ENCODE measurements at places on chromosomes 6 and 20.

- DNase-seq, result no peak
Measured at GRCh38 chr20:62515280-62515679, 39.5 kb upstream of the GATA5 start.

- no peak for DNase-seq
Measured at GRCh38 chr6:170376386-170377043, 70.0 kb downstream of the FAM120B start.

- DNase-seq, result no peak
Measured at GRCh38 chr20:55174172-55174571, 698.8 kb downstream of the DOK5 start.

- no peak for DNase-seq
Measured at GRCh38 chr6:25829375-25829774, 2.5 kb downstream of the SLC17A1 start.

DNA sequence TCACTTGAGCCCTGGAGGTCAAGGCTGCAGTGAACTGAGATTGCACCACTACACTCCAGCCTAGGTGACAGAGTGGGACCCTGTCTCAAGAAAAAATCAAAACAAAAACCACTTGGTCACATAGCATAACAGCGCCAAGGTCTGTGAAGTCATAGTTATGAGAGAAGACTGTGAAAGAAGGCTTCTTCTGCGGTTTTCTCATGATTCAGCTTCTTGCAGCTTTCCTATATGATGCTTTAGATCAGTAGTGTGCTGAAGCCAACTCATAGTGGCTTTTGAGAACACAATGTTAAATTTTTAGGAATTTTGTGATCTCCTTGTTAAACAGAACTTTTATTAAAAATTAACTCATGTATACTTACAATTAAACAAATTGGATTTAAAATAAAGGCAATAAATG, 136.2 kb upstream of the GLP1R start:
- no peak for DNase-seq

- no peak for DNase-seq
Measured at GRCh38 chr6:24752503-24752902, 22.2 kb upstream of the GMNN start.

GRCh38 chr6:91299544-91300491, 712.9 kb upstream of the MAP3K7 start:
- DNase-seq, result no peak

- no peak for DNase-seq
Measured at GRCh38 chr20:41650231-41650948, 32.2 kb upstream of the CHD6 start.

- DNase-seq, result no peak
Measured at GRCh38 chr6:106688177-106688951, 59.0 kb downstream of the QRSL1 start.

DNA sequence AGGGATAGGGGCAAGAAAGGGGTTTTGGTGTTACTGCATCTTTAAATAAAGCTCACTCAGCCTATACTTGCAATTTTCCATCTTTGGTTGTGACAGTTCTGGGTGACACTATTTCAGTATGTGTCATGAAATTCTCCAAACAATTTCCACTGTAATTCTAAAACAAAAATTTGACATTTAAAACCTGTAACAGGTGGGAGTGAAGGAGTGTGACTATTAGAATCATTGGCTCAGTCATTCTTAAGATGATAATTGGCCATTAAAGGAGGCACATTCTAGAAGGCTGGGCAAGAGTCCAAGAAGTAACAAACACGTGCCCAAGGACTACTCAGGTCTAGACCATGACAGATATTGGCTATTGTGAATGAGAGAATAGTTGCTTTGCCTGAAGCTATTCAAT, 153.3 kb upstream of the ARG1 start:
- DNase-seq, result no peak

DNA sequence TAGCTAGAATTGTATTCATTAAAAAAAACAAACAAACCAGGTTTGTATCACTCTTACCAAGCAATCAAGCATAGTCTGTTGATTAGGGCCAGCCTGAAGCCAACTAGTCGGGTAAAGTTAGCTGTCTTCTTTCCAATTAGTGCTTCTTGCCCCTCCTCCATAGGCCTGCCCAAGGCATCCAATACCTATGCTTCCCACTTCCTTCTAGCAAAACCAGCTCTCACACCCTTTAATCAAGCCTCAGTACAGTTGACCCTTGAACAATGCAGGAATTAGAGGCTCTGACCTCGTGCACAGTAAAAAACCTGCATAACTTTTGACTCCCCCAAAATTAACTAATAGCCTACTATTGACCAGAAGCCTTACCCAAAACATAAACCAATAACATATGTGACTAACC, 119.1 kb upstream of the DTNBP1 start:
- DNase-seq, result no peak

DNA sequence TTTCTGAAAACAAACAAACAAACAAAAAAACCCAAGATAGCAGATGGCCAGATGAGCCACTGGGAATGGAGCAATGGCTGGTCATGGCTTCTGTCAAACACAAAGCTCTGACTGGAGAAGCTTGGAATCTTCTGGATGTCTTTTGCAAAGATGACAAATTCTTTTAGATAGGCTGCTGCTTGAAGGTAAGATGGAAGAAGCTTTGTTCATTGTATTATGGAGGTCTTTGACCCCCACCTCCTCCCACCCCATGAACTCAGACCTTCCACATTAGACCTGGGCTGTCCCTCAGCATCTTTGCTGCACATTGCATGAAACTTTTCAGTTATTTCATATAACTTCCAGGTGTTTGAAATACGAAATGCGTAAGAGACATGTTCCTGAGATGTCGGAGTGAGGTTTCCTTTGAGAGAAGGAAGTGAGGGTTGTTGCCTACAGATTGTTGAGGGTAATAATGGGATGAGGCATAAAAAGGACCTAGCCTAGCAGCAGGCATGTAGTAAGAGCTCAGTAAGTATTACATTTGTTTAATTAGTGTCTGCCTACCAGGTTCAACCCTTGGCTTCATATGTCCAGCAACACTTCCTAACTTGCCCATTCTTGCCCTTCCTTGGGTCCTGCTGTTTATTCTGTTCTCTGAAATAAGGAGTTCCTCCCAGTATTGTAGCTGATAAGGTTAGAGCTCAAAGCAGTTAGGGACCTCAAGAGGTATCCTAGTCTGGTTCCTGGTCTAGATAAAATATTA, 51.4 kb upstream of the IER3 start:
- DNase-seq, result no peak

DNA sequence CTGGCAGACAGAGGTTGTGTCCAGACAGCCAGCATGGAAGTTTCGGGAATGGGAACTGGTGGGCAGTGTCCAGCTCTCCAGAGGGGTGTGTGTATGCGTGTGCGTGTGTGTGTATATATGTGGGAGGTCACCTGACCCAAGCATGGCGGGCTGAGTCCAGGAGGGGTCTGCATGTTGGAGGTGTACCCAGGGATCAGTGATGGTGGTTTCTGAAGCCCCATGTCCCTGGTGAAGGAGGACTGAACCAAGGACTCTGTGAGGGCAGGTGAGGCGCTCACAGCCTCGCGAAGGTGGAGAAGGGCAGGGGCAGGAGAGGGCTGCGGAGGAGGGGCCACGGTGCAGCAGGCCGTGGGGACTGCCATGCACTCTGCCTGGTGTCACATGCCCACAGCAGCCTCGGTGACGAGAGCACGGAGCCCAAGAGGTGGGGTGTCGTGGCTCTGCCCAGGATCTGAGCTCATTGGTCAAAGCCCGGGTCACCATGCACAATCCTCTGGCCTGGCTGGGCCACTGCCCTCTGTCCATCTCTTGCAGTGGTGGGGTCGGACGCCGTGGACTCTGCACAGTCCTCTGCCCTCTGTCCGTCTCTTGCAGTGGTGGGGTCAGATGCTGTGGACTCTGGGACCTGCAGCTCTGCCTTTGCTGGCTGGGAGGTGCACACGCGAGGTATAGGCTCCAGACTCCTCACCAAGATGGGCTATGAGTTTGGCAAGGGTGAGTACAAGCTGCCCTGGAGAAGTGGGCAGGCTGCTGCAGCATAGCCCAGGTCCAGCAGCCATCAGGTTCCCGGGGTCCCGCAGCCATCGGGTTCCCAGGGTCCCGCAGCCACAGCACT, 2.1 kb upstream of the LIME1 start:
- DNase-seq, result no peak

GRCh38 chr6:150541576-150541975, 58.1 kb upstream of the PLEKHG1 start:
- DNase-seq, result no peak

GRCh38 chr6:146901940-146902816, 302.0 kb upstream of the STXBP5 start:
- no peak for DNase-seq

- DNase-seq, result no peak
Measured at GRCh38 chr6:150937132-150937906, 71.8 kb downstream of the MTHFD1L start.

- no peak for DNase-seq
Measured at GRCh38 chr6:156175971-156176421, 601.2 kb upstream of the ARID1B start.

- no peak for DNase-seq
Measured at GRCh38 chr6:85431271-85431670, 18.6 kb upstream of the NT5E start.

DNA sequence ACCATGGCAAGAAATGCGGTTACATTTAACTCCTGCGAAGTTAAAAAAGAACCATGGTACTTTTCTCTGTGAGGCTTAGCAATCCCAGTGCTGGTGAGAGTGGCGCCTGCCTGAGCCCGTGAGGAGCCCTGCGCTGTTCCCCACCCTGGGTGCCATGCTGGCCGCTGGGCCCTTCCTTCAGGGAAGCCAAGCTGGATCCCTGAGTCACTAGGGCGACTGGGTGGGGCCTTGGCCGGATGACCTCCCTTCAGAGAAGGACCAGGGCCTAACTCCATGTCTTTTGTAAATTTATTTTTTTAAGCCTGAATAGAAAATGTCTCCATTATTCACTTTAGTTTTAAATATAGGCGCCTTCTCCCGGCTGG, 209.1 kb downstream of the ERMARD start:
- DNase-seq, result no peak
